Activated T-cell treated with anti-CD3 and anti-CD28 coated beads, Interleukin-2, amount 50 U/mL, for 72 hours (primary cell): ENCODE measurements at places on chromosomes 3 and 15. TPM values are rescaled to one million over a fixed set of nuclear protein-coding genes. Genes with fewer than 3 reads are reported as not detected.

LARP6 gene
- 0.74 TPM for total RNA-seq

PLSCR2 gene
- total RNA-seq, result not detected

LRRC31 gene
- total RNA-seq, result not detected

MED12L gene
- 5.8 TPM for total RNA-seq

INO80 gene
- total RNA-seq, result 27.9 TPM

MYZAP gene
- total RNA-seq, result 0.24 TPM

CPLX3 gene
- total RNA-seq, result 0.17 TPM

ROBO2 gene
- total RNA-seq, result not detected

EIF1B gene
- total RNA-seq, result 92.4 TPM

UBAP1L gene
- 6.3 TPM for total RNA-seq

DNA sequence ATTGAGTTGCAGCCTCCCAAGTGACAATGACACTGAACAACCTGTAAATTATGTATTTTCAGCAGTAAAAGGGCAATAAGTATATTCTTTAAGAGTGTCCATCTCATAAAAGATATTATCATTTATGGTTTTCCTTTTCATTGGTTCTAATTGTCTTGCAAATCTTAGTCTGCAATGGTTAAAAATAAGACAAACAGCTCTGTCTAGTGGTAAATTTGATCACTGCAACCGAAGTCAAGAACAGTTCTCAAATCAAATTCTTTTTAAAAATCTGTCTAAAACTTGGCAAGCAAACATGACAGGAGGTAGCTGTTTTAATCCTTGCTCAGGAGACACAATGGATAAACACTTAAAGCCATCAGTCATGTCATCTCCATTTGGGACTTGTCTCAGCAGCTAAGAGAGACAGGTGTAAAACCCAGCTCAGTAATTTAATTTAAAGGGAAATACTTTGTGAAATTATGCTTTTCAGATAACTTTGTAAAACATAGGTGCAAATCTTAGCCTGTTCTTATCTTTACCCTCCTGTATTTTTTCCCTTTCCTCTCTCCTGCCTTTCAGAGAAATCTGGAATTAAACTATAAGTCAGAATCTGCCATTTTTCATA is 150.3 kb upstream of the ARHGEF26 start:
- DNase-seq, result no peak

GRCh38 chr3:43031485-43031884 is 52.4 kb downstream of the GASK1A start:
- DNase-seq, result no peak

- no peak for DNase-seq
These were observed 8.2 kb downstream of the MAP2K1 start for GRCh38 chr15:66394915-66395314.

- no peak for DNase-seq
These were observed 10.5 kb downstream of the CTXND1 start for GRCh38 chr15:80241508-80241907.

GRCh38 chr15:69498987-69499386 is 46.4 kb downstream of the RPLP1 start:
- no peak for DNase-seq

GRCh38 chr3:16506451-16506850 is 7.0 kb downstream of the RFTN1 start:
- DNase-seq, result no peak

GRCh38 chr15:41775651-41776050 is 1.4 kb downstream of the MAPKBP1 start:
- no peak for DNase-seq

- DNase-seq, result no peak
These were observed 255.8 kb upstream of the CDIN1 start for GRCh38 chr15:36323615-36324014.

- peak; percentile 84 for DNase-seq
These were observed at the start of gene SEMA4B for GRCh38 chr15:90201130-90201943. TSS of gene SEMA4B (plus strand) at chr15:90201330. CDS start at chr15:90201579, 249 bp downstream.

DNA sequence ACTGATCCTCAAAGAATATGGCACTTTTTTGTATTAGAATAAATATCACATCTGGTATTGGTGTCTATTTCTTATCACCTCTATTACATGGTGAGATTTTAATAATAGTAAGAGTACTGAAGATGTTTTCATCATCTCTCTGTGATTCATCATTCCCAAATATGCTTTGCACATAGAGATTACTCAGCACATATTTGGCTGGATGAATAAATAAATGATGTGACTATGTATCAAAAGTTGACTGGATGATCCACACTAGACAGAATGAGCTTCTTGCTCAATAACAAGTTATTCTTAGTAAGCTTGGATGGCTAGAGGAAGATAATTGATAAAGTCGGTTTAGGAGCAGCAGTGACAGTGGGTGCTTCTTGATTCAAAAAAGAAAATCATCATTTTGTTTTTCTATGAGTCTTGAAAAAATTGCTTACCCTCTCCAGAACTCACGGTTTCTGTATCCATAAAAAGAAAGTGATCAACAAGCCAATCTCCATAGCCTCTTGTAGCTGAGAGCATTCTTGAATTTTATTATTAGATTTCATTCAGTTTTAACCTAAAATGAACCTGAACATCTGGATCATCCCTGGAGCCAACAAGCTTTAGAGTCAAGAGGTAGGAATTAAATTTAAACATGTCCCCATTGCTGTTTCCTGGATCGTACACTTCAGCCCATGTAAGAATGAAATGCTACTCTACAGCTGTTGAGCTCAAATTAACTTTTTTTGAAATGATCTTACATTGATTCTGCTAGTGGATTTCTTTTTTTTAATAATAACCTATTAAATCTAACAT is 104.8 kb upstream of the OSTN start:
- no peak for DNase-seq

DNA sequence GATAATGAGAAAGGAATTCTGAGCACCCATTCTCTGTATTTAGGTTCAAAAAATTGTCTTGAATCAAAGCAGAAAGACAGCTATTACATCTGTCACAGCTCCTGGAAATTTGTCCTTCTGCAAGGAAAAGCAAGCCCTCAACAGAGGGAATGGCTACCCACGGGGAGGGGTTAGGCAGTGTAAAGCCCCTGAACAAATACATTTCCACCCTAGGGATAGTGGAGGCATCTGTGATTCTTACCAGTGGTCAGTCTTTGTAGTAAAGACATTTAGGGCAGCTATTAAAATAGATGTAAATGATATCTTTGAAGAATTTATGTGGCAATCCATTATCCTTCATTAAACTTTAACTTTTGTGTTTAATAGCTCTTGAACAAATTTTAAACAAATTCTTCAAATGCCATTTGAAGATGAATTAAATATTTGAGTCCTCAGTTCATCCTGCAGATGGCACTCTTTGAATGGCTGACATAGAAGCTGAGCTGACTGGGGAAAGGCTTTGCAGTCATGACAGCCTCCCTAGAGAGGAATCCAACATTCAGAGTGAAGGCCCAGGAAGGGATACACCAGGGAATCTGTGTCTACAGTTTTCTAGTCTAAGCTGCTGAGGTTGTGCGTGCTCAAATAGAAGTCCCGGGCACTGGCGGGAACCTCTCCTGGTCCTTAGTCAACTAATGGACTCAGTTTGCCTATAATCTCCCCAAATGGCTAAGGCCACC is 359.7 kb upstream of the ROPN1 start:
- DNase-seq, result peak; percentile 3

DNA sequence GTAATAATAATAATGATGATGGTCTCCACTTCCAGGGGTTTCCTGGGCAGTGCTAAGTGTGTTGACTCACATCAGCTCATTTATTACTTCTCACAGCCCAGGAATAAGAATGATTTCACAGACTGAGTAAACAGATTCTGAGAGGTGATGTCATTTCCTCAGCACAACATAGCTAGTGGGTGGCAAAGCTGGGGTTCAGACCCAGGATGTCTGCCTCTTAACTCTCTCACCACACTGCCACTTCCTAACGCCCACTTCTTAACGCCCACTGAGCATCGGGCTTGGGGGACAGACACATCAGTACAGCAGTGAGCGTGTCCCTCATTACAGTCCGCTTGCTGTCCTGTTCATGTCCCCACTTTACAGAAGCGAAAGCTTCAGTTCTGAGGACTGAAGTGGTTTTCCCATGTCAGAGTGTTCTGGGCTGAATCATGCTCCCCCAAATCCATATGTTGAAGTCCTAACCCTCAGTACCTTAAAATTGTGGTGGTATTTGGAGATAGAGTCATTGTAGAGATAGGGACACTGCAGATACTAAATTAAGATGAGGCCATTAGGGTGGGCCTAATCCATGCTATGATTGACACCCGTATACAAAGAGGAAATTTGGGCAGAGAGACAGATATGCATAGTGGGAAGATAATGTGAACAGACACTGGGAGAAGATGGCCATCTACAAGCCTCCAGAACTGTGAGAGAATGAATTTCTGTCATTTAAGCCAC is 68.0 kb downstream of the ATP2B2 start:
- peak; percentile 77 for DNase-seq

- DNase-seq, result peak; percentile 83
These were observed at the start of gene SH3GL3 for GRCh38 chr15:83446904-83447709. TSS of gene SH3GL3 (plus strand) at chr15:83447341. CDS start at chr15:83447534, 193 bp downstream.

DNA sequence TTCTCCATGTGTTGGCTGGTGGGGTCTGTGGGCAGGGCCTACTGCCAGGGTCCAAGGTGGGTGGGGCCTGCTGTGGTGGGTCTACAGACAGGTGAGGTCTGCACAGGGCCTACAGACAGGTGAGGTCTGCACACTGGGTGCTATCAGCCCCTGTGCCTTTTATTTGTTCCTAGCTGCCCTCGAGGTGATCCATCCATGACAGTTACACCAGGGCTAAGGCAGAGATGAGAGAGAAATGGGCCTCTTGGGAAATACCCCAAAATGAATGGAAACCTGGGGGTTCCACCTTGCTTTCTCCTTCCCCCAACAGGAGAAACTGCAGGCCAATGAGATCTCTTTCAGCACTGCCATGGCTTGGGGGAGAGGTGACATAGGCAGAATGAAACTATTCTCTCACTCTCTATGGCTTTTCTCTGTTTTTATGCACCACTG is 36.4 kb downstream of the CFAP100 start:
- DNase-seq, result no peak

DNA sequence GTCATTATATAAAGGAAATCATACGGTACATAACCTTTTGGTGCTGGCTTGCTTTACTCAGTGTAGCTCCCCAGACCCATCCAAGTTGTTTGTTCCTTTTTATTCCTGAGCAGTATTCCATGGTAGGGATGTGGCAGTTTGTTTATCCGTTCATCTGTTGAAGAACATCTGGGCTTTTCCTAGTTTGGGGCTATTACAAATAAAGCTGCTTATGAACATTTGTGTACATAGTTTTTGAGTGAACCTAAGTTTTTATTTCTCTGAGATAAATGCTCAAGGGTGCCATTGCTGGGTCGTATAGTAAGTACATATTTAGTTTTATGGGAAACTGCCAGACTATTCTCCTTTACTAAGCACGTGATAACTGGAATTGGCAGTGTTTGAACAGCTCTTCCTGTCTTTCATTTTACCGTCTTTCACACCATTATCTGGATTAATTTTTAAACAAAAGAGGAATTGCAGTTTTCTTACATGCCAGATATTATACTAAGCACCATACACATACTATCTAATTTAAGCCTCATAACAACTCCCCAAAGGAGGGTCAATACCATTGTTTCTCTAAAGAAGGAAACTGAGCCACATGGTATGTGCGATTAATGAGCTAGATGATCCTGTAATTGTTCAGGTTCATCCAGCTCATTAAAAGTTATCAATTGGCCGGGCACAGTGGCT is 85.6 kb downstream of the PTPRG start:
- DNase-seq, result no peak

DNA sequence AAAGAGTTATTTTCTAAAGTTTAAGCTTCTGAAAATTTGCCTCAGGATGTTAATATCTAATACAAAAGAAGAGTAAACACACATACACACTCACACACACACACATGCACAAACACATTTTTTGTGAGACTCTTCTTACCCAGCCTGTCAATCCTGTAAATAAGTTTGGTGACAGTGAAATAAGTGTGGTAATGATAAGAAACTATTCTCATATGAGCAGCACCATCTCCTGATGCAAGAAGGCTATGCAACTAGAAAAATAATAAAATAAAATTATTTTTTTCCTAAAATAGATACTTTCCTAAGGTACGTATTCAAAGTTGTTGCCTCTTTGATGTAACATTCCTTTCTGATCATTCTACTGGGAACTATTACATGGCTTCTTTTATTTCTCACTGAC is 155.1 kb downstream of the MECOM start:
- DNase-seq, result no peak

DNA sequence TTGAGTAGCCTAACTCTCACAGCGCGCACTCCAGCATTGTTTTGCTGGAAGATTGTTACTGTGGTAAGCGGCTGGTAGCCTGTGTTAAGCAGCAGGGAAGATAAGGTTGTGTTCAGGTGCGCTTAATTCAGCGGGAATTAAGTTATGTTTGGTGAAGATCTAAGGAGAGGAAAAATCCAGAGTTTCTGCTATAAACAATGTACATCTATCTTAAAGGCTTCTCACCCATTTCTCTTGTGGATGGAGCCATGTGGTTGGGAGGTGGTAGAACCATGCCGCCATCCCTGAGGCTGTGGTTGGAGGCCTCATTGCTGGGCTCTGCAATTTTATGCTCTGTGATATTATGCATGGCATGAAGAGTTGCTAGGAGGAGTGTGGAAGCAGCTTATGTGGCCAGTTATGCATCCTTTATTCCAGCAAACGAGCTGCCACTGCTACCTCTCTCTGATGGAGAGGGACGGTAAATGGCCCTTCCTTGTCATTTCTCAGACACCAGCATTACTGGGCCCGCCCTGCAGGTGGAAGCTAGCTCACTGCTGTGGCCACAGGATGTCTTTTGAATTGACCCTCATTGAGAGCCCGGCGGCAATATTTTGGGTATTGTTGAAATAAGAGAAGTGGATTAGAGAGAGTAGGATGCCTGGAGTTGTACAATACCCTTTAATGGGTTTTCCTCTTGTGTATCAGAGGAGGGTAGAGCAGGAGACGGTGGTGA is 1.3 kb downstream of the MINAR1 start:
- DNase-seq, result no peak

- DNase-seq, result no peak
These were observed 48.7 kb downstream of the MYH15 start for GRCh38 chr3:108461661-108462111.

GRCh38 chr3:158405507-158405906 is 165.5 kb upstream of the MLF1 start:
- DNase-seq, result no peak
